ENCODE measurements at places on chromosomes 3 and 15.

GRCh38 chr15:24763891-24764290, 88.3 kb downstream of the NPAP1 start:
- DNase-seq: no peak

DNA sequence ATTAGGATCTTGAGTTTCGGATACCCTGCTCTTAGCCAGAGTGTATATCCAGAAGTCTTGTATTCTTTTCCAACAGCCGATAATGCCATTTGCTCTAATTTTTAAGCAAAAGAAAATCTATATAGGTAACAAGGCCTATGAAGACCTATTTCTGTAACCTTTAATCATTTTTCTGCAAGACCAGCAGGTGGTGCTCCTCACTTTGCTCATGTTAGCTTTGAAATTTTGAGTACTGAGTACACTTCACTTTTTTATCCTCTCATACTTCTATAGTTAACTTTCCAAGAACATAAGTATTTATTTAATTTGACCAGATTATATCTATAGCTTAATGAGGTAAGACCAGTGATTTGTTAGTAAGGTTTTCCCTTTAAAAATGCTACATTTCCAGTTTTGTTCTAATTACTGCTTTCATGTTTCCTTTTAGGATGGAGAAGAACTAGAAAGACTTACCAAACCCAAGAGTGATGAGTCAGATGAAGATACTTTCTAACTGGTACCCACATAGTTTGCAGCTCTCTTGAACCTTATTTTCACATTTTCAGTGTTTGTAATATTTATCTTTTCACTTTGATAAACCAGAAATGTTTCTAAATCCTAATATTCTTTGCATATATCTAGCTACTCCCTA, 20.5 kb downstream of the SLC35A5 start:
- DNase-seq: no peak

DNA sequence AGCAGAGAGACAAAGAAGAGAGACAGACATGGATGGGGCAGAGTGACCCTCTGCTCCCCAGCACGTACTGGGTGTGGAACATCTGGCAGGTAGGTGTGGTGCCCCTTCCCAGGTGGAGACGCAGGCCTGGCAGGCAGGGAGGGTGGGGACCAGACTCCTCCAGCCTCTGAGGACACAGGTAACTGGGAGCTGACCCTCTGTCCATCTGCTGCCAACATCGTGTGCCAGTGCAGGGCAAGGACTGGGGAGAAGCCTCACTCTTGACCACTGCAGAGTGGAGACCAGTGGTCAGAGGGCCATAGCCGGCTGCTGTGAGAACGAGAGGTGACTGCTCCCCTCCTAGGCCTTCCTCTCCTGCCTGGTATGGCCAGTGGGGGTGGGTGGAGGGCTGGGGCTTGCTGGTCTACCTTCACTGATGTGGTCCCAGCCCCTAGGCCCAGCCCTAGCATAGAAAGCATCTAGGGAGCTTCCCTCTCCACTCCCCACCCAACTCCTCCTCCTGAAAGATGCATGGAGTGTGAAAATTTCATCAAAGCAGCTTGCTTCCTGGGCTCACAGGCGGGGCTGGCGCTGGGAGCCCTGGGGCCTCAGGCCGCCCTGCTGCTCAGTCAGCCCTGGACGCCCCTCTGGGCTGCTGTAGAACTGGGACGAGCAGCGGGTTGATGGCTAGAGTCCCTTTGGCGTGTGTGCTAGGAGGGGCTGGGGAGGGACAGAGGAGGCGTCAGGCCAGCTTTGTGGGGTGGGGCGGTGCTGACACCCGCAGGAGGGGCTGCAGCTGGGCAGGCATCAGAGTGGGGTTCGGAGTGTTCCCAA, 90.3 kb downstream of the PLXNA1 start:
- DNase-seq: no peak

DNA sequence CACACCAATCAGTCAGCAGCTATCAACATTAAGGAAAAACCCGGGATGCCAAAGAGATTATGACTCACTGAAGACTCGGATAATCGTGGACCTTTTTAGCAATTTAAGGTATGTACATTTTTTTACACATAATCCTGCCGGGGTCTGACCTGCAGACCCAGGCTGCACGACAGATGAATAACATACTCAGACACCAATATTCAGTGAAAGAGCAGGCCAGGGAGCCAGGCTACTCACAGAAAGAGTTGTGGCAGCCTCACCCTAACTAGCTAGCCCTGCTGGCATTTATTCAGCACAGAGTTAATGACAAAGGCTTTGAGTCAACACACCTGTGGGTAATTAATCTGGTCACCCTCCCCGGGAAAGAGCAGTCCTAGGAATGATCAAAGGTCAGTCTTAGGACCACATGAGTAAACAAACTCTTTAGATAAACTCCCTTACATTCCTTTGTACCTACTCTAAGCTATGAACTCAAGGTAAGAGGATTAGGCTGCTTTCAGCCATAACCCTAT, 727.5 kb downstream of the TBL1XR1 start:
- DNase-seq: no peak

- DNase-seq: no peak
Measured at GRCh38 chr3:28978092-28978491, 302.8 kb upstream of the RBMS3 start.

GRCh38 chr3:59655418-59656015, 605.7 kb upstream of the CFAP20DC start:
- no peak for DNase-seq

DNA sequence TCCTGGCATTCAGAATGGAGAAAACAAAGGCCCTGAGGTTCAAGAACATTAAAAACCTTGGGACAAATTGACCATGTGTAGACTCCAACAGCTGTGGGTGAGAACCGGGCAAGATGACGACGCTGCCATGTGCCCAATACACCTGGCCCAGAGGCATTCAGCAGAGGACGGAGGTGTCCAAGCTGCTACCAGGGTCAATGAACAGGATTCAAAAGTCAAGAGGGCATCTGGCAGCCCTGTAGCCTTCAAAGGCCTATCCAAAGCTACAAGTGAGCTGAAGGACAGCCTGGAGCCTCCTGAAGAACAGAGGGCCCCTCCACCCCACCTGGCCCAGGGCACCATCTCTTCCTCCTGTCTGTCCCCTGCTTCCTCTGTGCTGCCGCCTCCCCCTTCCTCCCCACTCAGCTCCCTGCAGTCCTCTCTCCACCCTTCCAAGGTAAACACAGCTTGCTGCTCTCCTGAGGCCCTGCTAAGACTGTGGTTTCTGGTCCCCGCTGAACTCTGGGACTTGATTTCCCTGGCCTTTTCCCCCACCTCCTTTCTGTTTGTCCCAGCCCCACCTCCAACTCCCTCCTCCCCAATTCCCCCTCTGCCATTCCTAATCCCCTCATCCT, 57.5 kb downstream of the HMCES start:
- DNase-seq: no peak

DNA sequence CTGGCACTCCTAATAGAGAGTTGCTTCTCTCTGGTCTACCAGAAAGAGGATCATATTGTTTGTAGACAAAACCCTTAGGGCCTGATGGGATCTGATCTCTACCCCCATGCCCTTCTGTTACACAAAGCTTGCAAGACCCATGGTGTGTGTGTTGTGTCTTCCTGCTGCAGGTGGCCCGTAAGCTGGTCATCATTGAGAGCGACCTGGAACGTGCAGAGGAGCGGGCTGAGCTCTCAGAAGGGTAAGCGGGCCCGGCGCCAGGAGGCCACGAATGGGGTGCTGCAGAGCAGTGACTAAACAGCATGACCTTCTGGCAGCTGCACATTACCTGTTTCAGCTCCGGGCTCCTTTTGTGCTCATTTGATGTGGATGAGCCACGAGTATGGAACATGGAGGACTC, 18.2 kb downstream of the TPM1 start:
- no peak for DNase-seq
